ENCODE measurements at places on chromosomes 1 and 21.

GRCh38 chr1:115495625-115496024 lies 146.1 kb upstream of the VANGL1 start:
- DNase-seq, result no peak

DNA sequence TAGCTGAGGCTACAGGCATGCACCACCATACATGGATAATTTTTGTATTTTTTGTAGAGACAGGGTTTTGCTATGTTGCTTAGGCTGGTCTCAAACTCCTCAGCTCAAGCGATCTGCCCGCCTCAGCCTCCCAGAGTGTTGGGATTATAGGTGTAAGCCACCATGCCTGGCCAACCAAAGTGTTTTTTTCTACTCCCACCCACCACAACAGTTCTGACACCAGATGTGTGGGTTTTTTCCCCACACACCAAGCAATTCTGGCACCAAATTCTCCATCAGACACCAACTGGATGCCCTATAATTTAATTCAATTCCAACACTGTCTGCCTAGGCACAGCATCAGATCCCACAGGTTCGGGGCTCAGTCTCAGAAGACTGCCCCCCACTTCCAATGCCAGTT lies 20.6 kb upstream of the KLHDC8A start:
- no peak for DNase-seq

- no peak for DNase-seq
Observed at GRCh38 chr1:205545991-205546390, 41.5 kb downstream of the CDK18 start.

DNA sequence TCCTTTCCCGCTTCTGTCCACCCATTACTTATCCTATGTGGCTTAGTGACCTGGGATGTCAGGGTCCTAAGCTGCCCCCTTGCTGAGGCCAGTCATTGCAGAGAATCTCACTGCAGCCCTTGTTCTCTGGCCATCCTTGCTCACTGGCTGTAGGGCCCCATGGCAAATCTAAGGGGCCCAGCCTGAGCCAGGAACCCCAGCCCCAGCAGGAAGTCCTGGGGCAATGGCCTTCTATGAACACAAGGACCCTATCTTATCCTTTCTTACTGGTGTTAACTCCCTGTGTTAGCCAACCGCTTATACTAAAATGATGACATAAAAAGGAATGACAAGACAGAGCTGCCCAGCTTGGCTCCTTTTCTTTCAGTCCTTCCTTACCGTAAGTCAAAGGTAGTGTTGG lies 29.9 kb downstream of the DHCR24 start:
- DNase-seq, result no peak

- DNase-seq, result no peak
Observed at GRCh38 chr1:109112056-109112651, 1.8 kb upstream of the ELAPOR1 start.

- DNase-seq, result no peak
Observed at GRCh38 chr1:15583016-15583706, 1.7 kb downstream of the AGMAT start.

DNA sequence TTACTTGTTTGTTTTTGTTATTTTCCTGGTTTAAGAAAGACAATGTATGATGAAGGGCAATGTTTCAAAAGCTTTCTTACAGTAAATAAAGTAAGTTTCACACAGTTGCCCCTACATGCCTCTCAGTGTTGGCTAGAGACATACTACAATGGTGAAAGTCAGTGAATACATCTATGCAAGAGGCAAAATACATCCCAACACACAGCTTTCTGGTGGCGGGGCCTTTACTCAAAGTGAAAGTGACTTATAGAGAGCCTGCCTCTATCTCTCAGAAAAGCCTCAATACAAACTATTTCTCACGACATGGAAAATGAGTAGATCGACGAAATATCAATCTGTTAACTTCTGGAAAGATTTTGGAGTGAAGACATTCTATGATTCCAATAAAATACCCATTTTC lies 122.3 kb downstream of the SLC30A10 start:
- DNase-seq, result no peak
